ENCODE measurements at places on chromosomes 4 and X. TPM values are rescaled to one million over a fixed set of nuclear protein-coding genes. Genes with fewer than 3 reads are reported as not detected.
A peak's percentile ranks its signal among the peaks of the same experiment; 100 is the strongest.

DNA sequence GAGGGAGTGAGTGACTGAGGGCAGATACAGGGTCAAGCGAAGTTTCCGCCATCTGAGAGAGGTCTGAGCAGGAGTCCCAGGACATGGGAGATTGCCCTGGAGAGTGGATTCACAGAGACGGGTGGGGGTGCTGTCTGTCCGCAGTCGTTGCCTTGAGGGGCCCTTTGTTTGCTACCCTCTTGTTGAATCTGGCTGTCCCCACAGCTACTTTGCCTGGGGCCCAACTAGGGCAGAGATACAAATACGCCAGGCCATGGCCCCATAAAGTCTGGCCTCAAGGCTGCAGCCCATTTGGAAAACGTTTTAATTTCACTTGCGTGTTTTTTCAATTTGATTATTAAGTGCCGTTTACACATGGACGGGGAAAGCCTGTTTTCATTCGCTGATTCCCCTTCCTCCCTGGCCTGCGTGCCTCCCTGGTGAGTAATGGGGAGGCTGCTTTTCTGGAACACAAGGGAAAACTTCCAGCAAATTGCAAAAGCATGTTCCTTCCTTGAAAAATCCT is 134.4 kb downstream of the SMIM20 start:
- DNase-seq: peak; percentile 48

The MAGEC1 gene
- polyA plus RNA-seq: not detected

The SYNPO2 gene
- 14.3 TPM for polyA plus RNA-seq

GRCh38 chr4:117847849-117848248 is 186.4 kb upstream of the NDST3 start:
- DNase-seq: no peak

The UNC5C gene
- 44.7 TPM for polyA plus RNA-seq

DNA sequence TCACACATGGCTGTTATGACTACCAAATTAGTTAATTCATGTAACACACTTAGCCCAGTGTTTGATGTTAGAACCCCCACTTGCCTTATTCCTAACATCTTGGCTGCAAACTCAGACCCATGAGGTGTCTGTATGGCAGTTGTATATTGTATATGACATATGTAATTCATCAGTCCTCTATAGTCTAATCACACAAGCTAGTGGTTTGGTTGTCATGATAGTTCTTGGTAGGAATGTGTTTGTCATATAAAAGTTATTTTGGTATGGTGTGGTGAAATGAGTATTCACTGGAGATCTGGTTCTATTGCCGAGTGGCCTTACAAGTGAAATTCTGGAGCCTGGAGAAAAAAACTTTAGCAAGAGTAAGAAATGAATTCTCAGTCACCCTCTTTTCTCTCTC is 149.2 kb downstream of the AWAT2 start:
- no peak for DNase-seq

GRCh38 chrX:129493643-129494042 is 29.6 kb downstream of the SMARCA1 start:
- no peak for DNase-seq

The ARHGAP24 gene
- polyA plus RNA-seq: 110 TPM

The MAP7D2 gene
- polyA plus RNA-seq: 5.1 TPM

Data from left kidney (tissue), 8 donors.